ENCODE measurements at places on chromosomes 16 and 17.

- no peak for DNase-seq
Observed at GRCh38 chr17:55664287-55664686, 58.4 kb downstream of the TMEM100 start.

DNA sequence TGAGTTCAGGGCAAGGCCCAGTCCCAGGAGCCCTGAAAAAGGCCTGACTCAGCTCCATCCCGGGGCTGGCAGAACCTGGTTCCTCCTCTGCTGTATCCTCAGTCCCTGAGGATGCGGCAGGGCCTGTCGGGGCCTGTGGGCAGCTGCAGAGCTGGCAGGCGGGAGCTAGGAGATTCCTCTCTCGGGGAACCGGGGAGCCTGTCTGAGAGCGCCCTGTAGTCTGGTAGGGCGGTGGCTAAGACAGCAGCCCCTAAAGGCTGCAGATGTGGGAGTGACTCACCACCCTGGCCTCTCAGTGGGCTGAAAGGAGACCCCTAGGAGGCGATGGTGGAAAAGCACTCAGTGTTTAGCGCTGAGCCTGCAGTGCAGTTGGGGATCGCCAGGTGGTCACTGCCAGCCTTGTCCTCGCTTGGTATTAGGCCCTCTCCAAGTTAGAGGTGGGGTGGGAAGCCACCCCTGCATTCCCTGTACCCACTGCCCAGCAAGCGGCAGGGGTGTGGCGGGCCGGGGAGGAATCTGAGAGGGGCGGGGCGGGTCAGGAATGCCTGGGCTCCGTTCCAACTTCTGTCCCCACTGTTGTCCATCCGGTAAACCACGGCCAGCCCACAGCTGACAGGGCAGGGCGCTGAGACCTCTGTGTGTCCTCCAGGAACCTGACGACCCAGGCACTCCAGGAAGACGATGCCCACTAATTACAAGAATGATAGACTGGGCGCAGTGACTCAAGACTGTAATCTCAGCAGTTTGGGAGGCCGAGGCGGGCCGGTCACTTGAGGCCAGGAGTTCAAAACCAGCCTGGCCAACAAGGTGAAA is 29.5 kb upstream of the CDH1 start:
- no peak for DNase-seq

DNA sequence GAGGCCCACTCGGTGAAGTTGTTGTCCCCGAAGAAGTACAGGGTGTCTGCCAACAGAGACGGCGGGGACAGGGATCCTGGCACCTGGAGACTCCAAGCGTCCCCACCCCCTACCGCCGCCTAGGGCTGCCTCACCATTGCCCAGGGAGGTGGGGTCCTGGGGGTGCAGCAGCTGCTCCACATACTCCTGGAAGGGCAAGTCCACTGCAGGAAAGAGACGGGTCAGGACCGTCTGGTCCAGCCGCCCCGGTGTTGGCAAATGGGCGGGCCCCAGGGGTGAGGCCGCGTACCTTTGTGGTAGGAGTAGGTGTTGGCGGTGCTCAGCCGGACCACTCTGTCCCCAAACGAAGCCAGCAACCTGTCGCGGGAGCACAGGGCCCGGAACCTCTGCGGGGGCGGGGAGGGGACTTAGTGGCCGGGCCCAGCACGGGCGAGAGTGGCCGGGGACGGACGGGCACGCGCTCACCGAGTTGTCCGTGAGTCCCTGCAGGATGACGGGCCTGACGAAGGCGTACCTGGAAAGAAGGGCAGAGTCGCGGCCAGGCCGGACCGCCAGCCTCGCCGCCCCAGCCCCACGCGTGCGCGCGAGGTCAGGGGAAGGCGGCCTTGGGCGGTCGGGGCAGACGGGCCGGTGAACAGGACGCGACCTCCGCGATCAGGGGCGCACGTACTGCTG is 601 bp downstream of the JMJD8 start:
- no peak for DNase-seq

GRCh38 chr17:37047631-37048104 is 98.9 kb downstream of the AATF start:
- peak; percentile 59 for DNase-seq

DNA sequence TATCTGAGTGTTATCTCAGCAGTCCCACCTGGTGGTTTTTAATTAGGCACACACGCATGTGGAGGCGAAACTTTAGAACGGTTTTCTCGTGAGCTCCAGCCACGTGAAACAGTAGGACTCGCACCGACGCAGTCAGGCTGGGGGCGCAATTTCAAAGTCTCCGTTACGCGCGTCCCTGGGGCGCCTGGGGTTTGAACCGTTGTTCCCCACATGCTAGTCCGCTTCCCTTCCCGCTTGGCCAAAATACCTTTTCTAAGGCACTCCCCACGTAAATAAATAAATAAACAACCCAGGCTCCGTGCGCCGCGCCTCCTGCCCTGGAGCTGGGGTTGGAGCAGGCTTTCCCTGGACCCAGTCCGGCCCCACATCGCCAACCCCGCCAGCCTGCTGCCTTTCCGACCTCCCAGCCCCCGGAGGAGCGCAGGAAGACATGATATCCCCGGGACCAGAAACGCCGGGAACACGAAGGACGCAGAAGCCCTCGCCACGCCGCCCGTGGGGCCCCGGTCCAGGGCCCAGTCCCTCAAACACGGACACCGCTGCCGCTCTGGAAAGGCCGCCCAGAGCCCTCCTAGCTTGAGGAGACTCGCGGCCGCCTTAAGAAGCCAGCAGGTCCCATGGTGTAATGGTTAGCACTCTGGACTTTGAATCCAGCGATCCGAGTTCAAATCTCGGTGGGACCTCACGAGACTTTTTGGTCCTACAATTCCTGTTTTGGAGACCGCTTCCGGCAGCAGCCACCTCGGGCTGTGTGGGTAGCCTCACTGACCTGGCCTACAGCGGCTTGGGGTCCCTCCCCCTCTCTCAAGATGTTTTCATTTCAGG is 18.2 kb downstream of the GNGT2 start:
- DNase-seq: peak; percentile 92

DNA sequence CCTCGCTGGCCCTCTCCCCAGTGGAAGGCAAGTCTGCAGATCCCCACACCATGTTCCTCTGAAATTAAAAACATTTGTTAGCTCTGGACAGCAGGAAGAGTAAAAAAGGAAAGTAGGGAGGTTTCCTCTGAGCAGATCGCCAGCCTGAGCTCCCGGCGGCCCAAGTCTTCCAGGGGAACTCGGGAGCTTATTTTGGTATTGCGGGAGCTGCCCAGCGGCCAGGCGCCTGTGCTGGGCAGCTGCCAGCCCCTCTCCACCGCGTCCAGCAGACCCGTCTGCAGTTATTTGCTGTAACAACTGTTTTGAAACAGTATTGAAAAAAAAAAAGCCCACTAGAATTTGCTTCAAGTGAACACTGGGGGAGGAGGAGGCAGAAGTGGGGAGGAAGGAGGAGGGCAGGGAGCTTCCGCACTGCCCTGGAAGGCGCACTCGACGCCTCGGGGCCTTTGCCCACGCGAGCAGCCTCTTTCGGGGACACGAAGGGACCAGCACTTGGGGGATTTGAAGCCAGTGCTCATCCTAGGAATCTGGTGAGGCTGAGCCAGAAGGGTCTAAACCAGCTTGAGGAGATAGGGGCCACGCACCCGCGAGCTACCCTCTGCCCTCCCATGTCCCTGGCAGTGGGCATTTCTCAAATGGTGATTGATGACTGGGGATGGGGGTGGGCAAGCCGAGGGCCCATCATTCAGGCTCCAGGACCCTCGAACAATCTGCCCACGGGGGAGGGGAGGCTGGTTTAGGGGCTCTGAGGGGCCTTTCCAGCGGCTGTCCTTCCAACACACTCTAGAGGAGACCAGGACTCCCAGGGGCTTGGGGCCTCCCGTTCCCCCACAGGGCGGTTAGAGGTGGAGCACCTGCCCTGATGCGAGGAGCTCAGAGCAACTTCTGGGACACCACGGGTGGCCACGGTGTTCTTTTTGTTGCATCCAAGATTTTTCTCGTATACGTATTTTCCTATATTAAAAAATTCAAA is 3.0 kb upstream of the BAHCC1 start:
- no peak for DNase-seq

- no peak for DNase-seq
Observed at GRCh38 chr16:49275050-49275730, 6.4 kb downstream of the CBLN1 start.

DNA sequence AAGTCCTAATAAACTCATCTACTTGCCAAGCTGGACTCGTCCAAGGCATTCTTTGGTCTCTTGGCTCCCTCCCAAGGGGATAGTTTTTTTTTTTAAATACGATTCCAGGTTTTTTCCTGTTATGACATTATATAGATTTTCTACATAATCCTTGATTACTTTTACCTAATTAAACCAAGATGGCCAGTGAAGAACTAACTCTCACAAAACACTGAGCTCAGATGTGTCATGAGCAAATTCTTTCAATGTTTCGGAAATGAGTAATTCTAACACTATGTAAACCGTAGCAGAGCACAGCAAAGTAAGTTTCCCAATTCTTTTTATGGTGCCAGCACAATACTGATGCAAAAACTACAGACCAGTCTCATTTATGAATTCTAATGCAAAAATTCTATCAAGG is 1.8 kb downstream of the ZNF23 start:
- no peak for DNase-seq

DNA sequence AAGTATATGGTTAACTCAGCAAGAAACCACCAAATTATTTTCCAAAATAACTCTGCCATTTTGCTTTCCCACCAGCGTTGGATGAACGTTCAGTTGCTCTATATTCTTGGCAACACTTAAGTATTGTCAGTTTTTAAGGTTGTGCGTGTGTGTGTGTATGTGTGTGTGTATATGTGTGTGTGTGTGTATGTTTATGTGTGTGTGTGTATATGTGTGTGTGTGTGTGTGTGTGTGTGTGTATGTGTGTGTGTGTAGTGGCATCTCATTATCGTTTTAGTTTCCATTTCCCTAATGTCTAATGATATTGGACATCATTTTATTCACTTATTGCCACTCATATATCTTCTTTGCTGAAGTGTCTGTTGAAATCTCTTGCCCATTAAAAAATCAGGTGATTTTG is 11.2 kb upstream of the SMTNL2 start:
- no peak for DNase-seq

- DNase-seq: no peak
Observed at GRCh38 chr17:34913001-34913400, 48.3 kb downstream of the CCT6B start.

DNA sequence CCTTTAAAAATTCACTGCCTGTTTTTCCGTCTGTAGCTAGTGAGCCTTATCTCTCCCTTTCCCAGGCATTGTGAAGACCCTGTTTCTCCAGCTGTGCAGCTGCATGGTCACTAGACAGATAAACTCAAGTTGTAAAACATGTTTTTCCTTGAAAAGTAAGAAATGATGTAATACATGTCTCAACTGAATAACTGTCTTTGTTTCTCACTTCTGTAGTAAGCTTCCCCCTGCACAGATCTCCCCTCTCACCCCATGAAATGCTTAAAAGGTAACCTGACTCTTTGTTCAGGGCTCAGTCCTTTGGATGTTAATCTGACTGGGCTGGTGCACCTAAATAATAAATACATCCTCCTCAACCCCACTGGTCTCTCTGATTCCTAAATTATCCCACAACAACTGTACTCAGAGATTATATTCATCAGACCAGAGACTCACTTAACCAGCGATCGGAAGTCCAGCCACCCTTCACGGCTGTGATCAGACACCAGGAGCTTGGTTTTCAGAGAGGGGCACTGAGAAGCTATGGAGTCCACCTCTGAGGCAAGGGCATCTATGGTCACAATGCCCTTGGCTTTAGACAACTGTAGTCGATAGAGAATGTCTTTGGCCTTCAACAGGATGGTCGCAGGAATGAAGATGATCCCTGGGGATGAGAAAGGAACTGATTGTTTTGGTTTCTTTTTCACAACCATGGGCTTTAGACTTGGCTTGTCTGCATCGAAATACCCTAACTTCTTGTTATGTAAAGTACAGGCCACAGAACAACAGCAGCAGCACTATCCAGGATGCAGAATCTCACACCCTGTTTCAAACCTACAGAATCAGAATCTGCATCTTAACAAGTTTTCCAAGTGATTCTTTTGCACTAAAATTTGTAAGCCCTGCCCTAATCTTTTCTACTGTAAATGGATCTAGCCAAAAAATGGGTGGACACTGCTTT is 15.4 kb downstream of the ACSM1 start:
- DNase-seq: no peak

DNA sequence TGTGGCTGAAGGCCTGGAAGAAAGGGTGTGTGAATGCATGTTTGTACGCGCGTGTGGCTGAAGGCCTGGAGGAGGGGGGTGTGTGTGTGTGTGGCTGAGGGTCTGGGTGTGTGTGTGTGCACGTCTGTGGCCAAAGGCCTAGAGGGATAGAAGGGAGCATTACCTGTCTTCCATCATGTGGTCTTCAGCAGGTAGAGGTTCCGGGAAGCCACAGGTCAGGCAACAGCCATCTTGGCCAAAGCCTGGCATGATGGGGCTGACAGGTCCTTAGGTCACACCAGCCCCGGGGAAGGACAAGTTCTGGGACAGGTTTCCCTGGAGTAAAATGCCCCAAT is 5.2 kb downstream of the LITAFD start:
- no peak for DNase-seq

GRCh38 chr17:78379131-78379491 is 662 bp downstream of the PGS1 start:
- no peak for DNase-seq

DNA sequence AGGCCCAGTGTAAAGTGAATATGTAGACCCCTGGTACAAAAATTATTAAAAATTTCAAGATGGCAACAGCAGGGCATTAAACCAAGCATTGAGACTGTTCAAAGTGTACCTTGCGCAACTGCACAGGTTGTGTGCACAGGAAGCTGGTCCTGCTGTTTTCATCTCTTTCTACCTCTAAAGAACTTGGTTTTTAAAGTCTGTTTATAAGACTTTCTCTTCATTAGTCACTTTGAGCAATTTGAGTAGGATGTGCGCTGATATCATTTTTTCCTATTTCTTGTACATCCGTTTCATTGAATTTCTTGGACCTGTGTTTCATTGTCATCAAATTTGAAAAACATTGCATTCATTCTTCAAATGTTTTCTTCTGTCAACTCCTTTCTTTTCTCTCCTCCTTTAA is 16.8 kb upstream of the PMP22 start:
- no peak for DNase-seq

DNA sequence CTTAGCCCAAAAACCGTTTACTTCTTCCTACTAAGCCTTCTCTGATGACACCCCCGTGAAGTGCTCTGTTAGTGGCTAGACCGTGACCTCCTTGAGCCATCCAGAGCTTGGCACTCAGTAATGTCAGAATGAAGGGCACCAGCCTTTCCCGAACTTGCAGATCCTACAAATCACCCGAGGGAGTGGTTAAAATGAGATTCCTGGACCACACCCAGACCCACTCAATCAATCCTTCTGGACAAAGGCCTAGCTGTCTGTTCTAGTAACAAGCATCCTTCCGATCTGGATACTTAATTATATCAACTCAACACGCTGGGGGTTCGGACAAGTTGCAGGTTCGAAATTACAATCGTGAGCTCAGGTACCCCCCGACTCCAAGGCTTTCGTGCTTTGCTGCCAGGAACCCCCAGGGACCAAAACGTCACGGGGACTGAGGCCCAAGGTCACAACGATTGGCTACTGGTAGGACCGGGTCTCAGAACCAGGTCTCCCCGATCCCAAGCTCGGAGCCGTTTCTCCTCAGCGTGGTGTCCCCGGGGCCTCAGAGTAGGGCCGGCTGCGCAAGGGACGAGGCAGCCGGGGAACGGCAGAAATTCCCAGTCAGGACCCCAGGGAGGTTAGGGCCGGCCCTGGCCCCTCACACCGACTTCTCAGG is 527 bp downstream of the CIAPIN1 start:
- DNase-seq: no peak

GRCh38 chr17:73997059-73997458 is 206.4 kb upstream of the RPL38 start:
- DNase-seq: no peak

GRCh38 chr17:55290492-55291113 is 25.8 kb downstream of the HLF start:
- DNase-seq: no peak

GRCh38 chr16:10979717-10980601 is 35.6 kb downstream of the CLEC16A start:
- DNase-seq: no peak

All from stimulated activated CD8-positive, alpha-beta memory T cell treated with anti-CD3 and anti-CD28 coated beads, Interleukin-7, amount 100 ng/mL, for 1 hour (primary cell).